Hippocampal formation (tissue), 2 donors: ENCODE measurements at places on chromosomes 11 and 22.

DNA sequence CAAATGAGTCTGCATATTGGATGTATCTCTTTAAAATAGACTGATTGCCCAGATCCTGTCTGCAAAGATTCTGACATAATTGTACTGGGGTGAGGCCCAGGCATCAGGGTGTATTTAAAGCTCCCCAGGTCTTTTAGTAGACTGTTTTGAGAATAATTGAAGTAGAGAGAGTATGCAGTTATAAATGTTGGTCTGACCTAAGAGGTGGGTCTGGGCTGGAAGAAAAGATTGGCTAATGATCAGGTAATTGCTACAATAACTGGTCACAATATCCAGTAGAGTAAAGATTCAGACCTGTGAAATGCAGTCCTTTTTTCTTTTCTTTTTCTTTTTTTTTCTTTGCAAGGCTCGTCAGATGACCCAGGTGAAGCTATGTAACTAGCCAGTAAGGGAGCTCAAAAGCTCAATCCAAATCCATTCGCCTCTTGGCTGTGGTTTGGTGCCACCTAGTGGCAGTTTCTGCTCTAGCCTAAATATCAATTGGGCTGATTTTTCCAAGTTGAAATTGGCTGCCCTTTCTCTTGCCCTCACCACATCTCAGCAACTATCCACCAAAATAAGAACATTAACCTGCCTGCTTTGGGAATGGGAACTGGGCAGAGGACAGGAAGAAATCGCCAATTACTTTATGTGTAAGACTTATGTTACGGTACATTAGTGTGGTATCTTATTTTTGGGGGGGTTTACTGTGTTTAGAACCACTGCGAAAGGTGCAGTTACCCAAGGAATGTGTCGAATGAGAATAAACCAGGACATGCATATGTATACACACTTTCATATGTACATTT, 45.9 kb downstream of the ZNF143 start:
- DNase-seq, result peak; percentile 60

- no peak for DNase-seq
Measured at GRCh38 chr11:13236626-13237025, 41.0 kb upstream of the BMAL1 start.

- DNase-seq, result no peak
Measured at GRCh38 chr11:2537896-2538724, 93.3 kb downstream of the KCNQ1 start.

GRCh38 chr11:93393386-93393785, 62.8 kb downstream of the DEUP1 start:
- DNase-seq, result no peak

DNA sequence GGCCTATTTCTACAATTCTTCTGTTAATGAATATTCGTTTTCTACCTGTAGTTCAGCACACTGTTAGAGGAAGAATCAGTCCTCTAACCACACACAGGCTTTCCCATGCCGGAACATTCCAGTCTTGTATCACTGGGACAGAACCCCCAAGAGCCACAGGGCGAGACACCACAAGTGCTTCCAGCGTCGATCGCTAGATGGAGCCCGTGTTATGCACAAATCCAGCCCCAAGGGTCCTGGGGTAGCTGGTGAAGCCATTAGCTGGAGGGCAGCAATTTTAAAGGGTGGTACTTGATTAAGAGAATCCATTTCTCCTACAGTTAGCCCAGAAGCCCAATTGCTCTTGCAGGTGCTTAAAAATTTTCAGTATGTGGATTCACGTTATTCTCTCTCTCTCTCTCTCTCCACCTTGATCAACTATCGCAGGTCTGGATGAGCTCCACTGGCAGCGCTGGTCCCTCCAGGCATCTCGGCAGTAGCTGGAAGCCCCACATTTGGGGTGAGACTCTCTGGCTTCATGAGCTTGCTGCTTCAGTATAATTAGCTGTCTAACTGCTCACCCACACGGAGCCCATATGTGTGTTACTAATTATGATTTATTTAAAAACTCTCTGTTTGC, 148.2 kb upstream of the SNX19 start:
- DNase-seq, result peak; percentile 51

DNA sequence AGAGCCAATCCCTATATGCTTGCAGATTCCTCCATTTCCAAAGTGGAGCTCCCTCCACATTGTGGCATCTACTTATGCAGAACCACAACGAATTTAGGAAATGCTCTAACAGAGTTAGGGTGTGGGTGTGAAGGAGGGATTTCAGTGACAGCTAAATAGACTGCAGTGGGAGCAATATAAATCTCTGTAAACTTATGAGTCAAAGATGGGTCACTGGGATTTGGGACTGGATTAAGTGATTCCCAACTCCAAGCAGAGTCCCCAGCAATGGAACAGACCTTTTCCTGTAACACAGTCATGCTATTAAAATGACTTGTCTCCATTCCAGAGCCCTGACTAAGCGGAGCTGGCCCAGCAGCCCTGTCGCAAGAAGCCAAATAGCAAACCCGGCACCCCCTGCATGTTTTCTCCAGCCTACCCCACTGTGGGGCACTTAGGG, 36.6 kb downstream of the RPL27A start:
- DNase-seq, result peak; percentile 42

- no peak for DNase-seq
Measured at GRCh38 chr11:64104632-64105031, 61.3 kb downstream of the MACROD1 start.

DNA sequence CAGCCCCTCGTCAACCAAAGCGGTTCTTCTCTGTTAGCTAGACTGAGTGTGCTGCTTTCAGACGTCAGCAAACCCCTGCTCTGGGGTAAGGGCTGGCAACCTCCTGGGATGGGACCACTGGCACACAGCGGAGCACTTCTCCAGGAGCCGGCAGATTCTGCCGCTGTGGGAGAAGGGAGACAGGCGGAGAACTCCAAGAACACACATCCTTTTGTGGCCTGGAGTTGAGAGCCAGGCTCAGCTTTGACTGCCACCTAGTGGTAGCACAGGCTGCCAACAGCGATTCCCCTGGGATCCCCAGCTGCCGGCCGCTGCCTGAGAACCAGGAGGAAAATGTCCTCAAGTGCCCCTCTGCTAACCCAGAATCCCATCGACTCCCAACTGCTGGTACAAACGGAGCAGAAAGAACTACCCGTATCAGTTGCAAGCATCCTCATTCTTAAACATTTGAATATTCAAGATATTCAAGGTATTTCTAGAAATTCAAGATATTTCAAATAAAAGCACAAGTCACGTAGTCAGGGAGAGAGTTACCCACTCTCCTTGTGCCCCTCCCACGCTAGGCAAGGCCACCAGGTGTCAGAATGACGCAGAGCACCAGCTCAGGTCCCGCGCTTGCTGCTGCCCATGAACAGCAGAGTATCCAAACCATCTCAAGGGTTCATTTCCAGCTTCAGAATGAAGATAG, 4.9 kb downstream of the LTO1 start:
- peak; percentile 87 for DNase-seq

- no peak for DNase-seq
Measured at GRCh38 chr11:1041936-1042608, 5.6 kb upstream of the MUC6 start.

DNA sequence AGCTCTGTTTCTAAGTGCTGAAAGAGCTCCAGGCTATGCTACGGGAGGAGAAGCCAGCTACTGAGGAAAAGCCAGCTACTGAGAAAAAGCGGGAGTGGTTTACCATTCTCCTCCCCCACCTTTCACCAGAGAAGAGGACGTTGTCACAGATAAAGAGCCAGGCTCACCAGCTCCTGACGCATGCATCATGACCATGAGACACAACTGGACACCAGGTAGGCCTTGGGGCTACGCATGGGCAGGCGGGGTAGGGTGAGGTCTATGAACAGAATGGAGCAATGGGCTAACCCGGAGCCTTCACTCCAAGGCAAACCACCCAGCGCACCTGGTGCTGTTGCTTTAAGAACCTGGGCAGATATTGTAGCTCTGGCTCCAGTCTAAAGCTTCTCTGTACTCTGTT, 1.1 kb downstream of the IL18BP start:
- DNase-seq, result no peak
